ENCODE measurements at places on chromosomes 12 and 14.

- peak; percentile 36 for DNase-seq
Measured at GRCh38 chr12:28536088-28536487, 345.8 kb downstream of the CCDC91 start.

- no peak for DNase-seq
Measured at GRCh38 chr14:20742132-20742531, 3.6 kb upstream of the EDDM3A start.

- DNase-seq, result no peak
Measured at GRCh38 chr12:108596854-108597558, 878 bp downstream of the TMEM119 start.

GRCh38 chr12:116582610-116583009 lies 23.4 kb downstream of the MAP1LC3B2 start:
- DNase-seq, result no peak

DNA sequence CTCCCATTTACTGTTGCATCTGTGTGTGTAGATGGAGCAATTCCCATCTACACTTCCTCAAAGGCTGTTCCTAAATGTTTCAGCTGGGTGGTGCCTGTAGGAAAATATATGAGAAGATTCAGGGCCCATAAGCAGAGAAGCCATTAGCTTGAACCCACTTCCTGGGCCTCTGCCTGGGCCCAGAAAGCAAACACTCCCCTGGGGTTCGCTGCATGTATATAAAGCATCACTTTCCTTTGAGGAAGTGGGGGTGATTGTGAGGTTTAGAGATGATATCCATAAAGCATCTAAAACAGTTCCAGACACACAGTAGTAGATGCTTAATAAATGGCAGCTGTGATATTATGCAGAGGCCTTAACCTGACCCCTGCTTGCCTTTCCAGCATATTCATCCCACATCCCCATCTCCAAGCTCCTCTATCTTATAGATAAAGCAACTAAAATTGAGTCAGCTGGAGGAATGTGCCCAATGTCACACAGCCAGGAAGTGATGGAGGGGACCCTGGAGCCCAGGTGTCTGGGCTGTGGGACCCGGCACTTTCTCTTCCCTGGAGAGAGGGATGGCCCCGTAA lies 280.0 kb upstream of the CRY1 start:
- no peak for DNase-seq

GRCh38 chr12:56628671-56629458 lies 1.3 kb downstream of the BAZ2A start:
- no peak for DNase-seq

All from BJ (cell line).